Heart left ventricle (tissue), 16 donors: ENCODE measurements at places on chromosomes 3 and 15. TPM values are rescaled to one million over a fixed set of nuclear protein-coding genes. Genes with fewer than 3 reads are reported as not detected.

GRCh38 chr15:67884514-67885174 lies 44.8 kb upstream of the RNU6-1 start:
- peak; percentile 89 for DNase-seq

- no peak for DNase-seq
Measured at GRCh38 chr15:51774916-51775315, 23.5 kb downstream of the TMOD2 start.

Gene CPLX3
- total RNA-seq, result 0.14 TPM

Gene THSD4
- 57.4 TPM for total RNA-seq
